ENCODE measurements at places on chromosomes 16 and 17. TPM values are rescaled to one million over a fixed set of nuclear protein-coding genes. Genes with fewer than 3 reads are reported as not detected.

Gene RASD1
- 4.9 TPM for total RNA-seq

Gene VTN
- 24.7 TPM for total RNA-seq

Gene CD79B
- total RNA-seq = not detected

Gene GLP2R
- 9.1 TPM for total RNA-seq

Gene DHRS7C
- not detected for total RNA-seq

Data from A549 treated with AZD2906 at 1 μM for 4 hours (cell line).